Stimulated activated CD8-positive, alpha-beta memory T cell treated with anti-CD3 and anti-CD28 coated beads, Interleukin-7, amount 100 ng/mL, for 4 hours (primary cell): ENCODE measurements at places on chromosomes 4 and X.

- DNase-seq = no peak
Observed at GRCh38 chr4:95107635-95108034, 349.9 kb downstream of the BMPR1B start.

GRCh38 chr4:68593112-68593511 lies 17.0 kb upstream of the UGT2B17 start:
- DNase-seq = no peak

GRCh38 chr4:153166716-153167501 lies 37.3 kb upstream of the TRIM2 start:
- DNase-seq = no peak

DNA sequence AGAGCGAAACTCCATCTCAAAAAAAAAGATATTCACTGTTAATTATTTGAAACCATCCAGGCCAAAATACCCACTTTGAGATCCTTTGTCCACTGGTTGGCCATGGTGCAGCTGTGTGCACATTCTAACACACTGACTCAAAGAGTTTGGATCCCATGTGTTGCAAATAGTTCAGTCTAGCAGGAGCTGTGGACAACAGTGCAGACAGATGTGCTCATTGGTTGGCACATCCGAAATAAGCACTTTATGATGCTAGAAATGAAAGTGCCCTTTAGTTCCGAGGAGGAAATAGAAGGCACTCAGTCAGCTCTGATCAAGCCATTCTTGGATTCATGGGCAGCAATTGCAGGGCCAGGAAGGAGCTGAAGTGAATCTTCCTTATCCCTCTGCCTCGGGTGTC lies 63.0 kb upstream of the TMEM150C start:
- DNase-seq = no peak

DNA sequence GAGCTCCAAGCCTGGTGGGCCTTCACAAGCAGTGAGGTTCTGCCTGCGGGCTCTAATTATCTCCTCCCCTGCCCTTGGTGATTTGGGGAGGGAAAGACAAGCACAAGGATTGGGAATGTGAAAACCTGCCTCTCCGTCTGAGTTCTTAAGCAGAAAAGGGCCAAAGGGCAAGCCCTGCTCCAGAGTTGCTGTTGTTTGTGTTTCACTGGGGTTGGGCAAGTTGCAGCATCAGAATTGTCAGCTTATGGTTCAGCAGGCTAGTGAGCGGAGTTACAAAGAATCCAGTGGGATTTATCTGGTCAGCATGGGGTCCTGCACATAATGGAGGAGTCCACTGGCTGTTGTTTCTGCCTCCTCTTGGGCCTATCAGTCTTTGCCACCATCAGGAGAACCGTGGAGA lies 60.5 kb downstream of the NHS start:
- DNase-seq = no peak

DNA sequence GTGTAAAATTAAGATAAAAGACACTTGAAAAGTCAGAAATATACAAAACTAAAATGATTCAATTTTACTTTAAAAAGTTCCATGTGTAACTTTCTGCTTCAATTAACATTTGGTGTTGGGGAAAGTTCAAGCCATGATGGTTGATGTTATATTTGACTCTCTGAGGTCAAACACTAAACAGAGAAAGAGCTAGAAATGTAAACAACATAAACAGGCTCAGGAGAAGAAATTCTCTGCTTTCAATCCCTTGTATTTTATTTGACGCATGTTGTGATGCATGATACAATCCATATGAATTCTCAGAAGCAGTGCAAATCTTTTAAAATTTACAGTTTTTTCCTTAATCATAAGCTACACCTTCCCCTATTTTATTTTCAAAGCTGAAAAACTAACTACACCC lies 822.4 kb downstream of the PCDH18 start:
- DNase-seq = no peak

DNA sequence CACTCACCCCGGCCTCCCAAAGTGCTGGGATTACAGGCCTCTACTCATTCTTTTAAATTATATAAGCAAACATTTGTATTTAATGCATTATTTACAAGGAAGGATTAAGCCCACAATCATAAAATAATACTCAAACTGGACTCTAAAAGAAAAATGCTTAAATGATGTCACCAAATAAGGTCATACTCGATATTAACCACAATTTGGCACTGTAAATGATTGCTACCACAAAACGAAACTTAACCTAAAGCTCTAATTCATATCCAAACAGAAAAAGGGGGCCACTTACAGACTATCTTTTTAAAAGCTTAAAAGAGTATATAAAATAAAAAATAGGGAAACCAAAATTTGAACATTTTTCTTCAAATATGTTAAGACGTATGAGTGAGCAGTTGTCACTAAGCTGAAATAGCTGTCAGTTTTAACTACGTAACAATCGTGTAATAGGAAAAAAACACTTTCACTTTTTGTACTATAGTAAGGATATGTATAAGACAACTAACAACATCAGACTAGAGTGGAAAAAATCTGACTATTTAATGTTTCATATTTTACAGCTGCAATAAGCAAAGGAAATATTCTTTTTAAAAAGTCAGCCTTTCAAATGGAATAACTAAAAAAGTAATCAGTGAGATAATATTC lies 108.2 kb upstream of the GPR34 start:
- no peak for DNase-seq
